ENCODE measurements at places on chromosomes 1 and 21.

GRCh38 chr1:88698764-88699163, 14.7 kb downstream of the PKN2 start:
- H3K27me3 ChIP-seq = no peaks in the 10 kb centered on the region
- H3K4me3 ChIP-seq = no peak overlapping the region
- no peak overlapping the region for H3K27ac ChIP-seq
- no peak for DNase-seq
- H3K4me1 ChIP-seq = no peaks in the 10 kb centered on the region

DNA sequence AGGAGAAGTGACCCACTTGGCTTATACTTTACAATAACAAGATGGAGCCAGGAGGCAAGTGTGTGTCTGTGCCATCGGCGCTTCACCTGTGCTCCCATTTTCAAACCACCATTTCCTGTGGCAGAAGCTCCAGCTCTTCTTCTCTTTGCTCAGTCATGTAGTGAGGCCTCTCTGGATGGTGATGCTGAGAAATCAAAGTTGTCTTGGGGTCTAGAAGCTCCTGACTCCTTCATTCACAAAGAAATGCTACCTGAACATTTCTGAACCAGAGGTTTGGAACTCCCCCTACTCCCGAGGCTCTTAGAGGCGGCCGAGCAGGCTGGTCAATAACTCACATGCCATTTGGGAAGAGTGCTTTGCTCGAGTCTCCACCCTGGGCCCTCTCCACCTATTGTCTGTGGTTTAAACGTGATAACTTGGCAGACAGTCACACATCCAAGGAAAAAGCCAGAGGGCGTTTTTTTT, 18.0 kb downstream of the SLAMF1 start:
- H3K4me1 ChIP-seq = no peaks in the 10 kb centered on the region
- no peak overlapping the region for H3K27ac ChIP-seq
- H3K27me3 ChIP-seq = no peaks in the 10 kb centered on the region
- DNase-seq = no peak
- H3K36me3 ChIP-seq = no peaks in the 10 kb centered on the region

DNA sequence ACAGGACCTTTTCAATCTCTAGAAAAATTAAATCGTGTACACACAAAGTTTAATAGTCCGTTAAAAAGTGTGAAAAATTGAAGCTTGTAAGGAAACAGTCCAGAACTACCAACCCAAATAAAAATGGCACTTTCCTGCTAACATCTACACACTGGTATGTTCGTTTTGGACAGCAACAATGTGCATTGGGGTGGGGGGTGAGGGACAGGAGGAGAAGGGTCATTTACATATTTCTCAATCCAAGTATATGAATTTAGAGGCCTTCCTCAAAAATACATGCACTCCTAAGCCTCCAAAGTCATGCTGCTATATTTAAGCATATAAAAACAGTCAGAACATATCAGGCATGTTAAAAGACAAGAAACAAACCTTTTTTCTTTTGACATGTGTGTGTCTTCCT, 2.5 kb downstream of the PPP1R15B start:
- H3K27me3 ChIP-seq = no peaks in the 10 kb centered on the region
- H3K36me3 ChIP-seq = peaks cover 1% of the 10 kb centered on the region
- DNase-seq = no peak
- H3K27ac ChIP-seq = no peak overlapping the region
- no peaks in the 10 kb centered on the region for H3K4me1 ChIP-seq
- H3K4me3 ChIP-seq = peak overlapping the region; percentile 52

GRCh38 chr1:11129649-11130390, 30.2 kb upstream of the EXOSC10 start:
- no peaks in the 10 kb centered on the region for H3K27me3 ChIP-seq
- H3K27ac ChIP-seq = no peak overlapping the region
- DNase-seq = no peak
- no peaks in the 10 kb centered on the region for H3K4me1 ChIP-seq
- H3K4me3 ChIP-seq = no peak overlapping the region
- peaks cover 53% of the 10 kb centered on the region for H3K36me3 ChIP-seq

DNA sequence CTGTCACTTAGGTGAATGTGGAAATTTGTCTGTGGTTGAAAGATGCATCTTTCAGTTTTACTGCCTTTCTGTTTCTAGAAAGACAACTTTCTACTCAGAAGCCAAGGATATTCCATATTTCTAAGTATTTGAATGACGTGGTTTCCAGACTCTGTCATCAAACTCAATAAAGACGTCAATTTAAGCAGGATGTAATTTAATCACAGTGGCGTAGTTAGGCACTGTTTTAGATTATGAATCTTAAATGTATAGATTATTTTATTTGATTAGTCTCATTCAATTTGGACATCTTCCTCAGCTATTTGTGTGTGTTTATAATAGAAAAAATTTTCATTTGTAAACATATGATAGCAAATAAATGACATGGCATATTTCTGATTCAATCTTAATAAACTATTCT, 298.9 kb downstream of the RYR2 start:
- no peaks in the 10 kb centered on the region for H3K27me3 ChIP-seq
- no peak for DNase-seq
- H3K4me1 ChIP-seq = peaks cover 1% of the 10 kb centered on the region
- no peak overlapping the region for H3K27ac ChIP-seq

GRCh38 chr1:207017615-207018559, 14.7 kb downstream of the C1orf116 start:
- no peak for DNase-seq
- H3K27me3 ChIP-seq = no peaks in the 10 kb centered on the region
- no peak overlapping the region for H3K27ac ChIP-seq
- no peaks in the 10 kb centered on the region for H3K36me3 ChIP-seq
- H3K4me3 ChIP-seq = no peak overlapping the region

DNA sequence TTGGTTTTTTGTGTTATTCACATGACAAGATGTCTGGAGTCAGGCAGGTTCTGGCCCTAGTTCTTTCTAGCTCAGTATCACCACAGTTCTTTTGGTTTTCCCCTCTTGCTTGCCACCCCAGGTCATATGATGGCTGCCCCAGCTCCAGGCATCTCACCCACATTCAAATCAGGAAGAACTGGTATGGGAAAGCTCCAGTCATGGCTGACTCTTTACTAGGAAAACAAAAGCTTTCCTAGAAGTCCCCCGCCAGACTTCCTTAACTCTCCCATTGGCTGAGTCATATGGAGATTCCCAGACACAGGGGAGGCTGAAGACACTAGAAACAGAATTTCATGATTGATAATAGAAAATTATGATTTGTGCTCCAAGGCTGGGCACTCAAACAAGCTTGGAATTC, 22.1 kb upstream of the EYA3 start:
- H3K36me3 ChIP-seq = no peaks in the 10 kb centered on the region
- no peak overlapping the region for H3K27ac ChIP-seq
- no peaks in the 10 kb centered on the region for H3K4me1 ChIP-seq
- no peaks in the 10 kb centered on the region for H3K27me3 ChIP-seq
- H3K4me3 ChIP-seq = no peak overlapping the region
- DNase-seq = no peak

- H3K27ac ChIP-seq = no peak overlapping the region
- no peak for DNase-seq
- peaks cover 18% of the 10 kb centered on the region for H3K36me3 ChIP-seq
- H3K4me3 ChIP-seq = no peak overlapping the region
- H3K27me3 ChIP-seq = no peaks in the 10 kb centered on the region
- H3K4me1 ChIP-seq = no peaks in the 10 kb centered on the region
These were observed 36.0 kb downstream of the RNU1-1 start for GRCh38 chr1:16478091-16478490.

DNA sequence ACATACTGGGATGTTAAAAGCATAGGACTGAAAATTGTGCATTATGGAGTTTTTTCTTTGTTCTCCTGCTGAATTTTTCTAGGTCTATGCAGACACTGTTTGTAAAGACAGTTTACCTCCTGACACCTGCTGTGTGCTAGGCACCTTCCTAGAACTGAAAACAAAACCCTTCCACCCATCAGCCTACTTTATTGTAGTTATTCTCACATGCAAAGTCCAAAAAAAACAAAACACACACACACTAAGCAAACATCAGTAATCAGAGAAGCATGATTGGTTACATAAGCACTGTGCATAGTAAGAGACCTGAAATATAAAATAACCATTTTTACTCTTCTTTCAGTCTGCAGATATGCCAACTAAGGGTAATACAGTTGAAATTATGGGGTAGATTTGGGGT, 195.1 kb downstream of the CRB1 start:
- H3K27ac ChIP-seq = no peak overlapping the region
- no peak overlapping the region for H3K4me3 ChIP-seq
- no peaks in the 10 kb centered on the region for H3K36me3 ChIP-seq
- DNase-seq = no peak
- H3K27me3 ChIP-seq = no peaks in the 10 kb centered on the region
- no peaks in the 10 kb centered on the region for H3K4me1 ChIP-seq

GRCh38 chr1:214209260-214209808, 71.6 kb upstream of the SMYD2 start:
- no peaks in the 10 kb centered on the region for H3K27me3 ChIP-seq
- H3K4me3 ChIP-seq = no peak overlapping the region
- DNase-seq = no peak
- no peaks in the 10 kb centered on the region for H3K4me1 ChIP-seq

GRCh38 chr1:209761011-209761635, 5.3 kb downstream of the TRAF3IP3 start:
- H3K27ac ChIP-seq = no peak overlapping the region
- DNase-seq = no peak
- no peaks in the 10 kb centered on the region for H3K4me1 ChIP-seq
- no peaks in the 10 kb centered on the region for H3K27me3 ChIP-seq
- H3K36me3 ChIP-seq = no peaks in the 10 kb centered on the region

All from iPS DF 6.9 (cell line).